Stimulated activated CD4-positive, alpha-beta T cell treated with anti-CD3 and anti-CD28 coated beads, TNF-alpha, amount 100 ng/mL, for 48 hours (primary cell): ENCODE measurements at places on chromosomes 4 and X.

DNA sequence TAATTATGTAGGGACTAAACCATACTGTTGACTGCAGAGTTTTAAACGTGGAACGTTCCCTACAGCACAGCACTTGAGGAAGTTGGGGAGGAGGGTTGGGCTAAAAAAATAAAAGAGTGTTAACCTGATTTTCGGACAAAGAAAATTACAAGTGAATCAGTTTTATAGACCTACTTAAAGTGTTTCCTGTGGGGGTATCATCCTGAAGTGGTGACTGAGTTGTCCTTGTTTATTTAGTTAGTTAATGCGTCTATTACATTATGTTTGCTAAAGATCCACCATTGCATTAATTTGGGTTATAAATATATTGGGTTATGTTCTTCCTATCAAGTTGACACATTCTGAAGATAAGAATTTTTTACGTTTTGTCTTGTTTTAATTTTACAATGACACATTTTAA, 14.7 kb downstream of the UNC5C start:
- no peak for DNase-seq

DNA sequence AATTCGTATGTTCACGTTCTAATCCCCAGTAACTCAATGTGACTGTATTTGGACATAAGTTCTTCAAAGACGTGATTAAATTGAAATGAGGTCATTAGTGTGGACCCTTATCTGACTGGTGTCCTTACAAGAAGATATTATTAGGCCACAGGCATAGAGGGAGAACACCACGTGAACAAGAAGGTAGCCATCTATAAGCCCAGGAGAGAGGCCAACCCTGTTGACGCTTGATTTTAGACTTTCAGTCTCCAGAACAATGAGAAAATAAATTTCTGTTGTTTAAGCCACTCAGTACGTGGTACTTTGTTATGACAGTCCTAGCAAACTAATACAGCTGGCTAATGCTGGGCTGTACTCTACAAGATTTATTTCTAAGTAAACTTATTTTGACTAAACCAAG, 1.5 kb upstream of the EIF1AX start:
- no peak for DNase-seq

GRCh38 chr4:59994118-59994517, 1206.0 kb upstream of the ADGRL3 start:
- no peak for DNase-seq

DNA sequence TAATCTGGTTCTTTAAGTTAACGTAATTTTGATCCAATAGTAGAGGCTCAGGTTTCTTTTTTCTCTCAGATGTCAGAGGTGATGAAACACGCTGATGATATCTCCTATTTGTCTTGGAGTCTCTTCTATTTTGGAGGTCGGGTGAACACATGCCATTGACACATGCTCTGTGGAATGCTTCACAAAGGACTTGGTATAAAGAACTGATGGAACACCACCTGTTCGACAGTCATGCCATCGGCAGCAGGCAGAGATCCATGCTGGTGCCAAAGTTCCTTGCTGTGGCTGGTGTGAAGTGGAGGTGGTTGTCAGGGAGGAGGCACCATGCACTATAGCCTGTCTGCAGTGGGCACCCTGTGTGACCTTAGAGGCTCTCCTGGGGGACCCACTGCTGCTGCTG, 94.9 kb downstream of the ATP8A1 start:
- DNase-seq, result no peak

DNA sequence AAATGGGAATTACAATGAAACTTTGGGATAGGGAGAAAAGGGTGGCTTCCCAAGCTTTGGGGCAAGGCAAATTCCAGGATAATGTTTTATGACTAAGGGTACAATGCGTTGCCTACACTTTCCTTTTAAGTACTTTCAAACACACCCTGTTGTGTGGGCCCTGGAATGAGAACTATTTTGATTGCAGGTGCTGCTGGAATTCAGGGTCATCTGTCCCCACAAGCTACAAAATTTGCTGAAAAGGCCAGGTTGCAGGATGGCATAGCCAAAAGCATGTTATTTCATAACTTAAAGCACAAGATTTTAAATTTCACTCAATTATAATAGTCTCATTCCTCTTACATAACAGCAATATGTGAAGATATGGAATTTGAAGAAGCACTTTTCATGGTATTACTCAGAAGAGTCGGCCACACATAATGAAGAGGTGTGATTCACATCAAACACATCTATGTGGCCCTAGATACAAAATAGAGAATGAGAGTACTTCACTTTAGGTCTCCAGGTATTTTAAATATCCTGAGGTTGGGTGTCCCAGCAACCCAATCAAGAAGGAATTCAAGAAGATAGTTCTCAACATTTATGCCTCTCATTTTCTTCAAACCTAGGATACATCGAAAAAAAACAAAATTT, 89.3 kb downstream of the APBB2 start:
- no peak for DNase-seq

- DNase-seq, result no peak
Measured at GRCh38 chrX:43605351-43605750, 50.7 kb upstream of the MAOA start.

DNA sequence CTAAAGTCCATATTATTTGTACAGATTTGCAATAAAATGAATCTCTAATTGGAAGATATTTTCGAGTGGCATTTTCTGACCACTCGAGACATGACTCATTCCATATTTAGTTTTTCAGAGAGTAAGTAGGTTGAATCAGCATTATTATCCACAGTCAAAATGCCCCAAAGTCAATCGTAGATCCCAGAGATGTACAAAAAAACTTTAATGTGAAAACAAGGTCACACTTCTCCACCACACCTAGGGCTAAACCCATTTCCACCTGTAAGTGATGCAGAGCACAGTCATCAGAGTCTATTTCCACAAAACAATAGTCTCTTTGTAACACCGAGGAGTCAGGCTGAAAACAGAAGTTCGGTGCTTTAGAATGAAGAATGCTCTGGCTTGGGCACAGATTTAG, 117.1 kb upstream of the TENM3 start:
- no peak for DNase-seq

DNA sequence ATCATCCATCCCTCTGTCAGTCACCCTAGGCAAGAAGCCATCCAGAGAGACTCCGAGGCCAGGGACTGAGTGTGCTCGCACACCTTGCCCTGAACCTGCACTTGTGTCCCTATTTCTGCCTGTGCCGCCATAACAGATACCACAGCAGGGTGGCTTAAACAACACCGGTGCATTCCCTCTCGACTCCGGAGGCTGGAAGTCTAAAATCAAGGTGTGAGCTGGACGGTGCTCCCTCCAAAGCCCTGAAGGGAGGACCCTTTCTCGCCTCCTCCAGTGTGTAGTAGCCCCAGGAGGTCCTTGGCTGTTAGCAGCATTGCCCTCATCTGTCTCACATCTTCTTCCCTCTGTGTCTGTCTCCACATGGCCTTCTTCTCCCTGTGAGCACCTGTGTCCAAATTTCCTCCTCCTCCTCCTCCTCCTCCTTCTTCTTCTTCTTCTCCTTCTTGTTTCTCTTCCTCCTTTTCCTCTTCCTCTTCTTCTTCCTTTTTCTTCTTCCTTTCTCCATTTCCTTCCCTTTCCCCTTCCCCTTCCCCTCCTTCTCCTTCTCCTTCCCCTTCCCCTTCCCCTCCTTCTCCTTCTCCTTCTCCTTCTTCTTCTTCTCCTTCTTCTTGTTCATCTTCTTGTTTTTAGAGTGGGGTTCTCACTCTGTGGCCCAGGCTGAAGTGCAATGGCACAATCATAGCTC, 98.1 kb upstream of the ENPP6 start:
- no peak for DNase-seq

- no peak for DNase-seq
Measured at GRCh38 chr4:180913750-180914149, 1329.5 kb upstream of the TENM3 start.

- DNase-seq, result no peak
Measured at GRCh38 chrX:13014111-13015096, 30.0 kb downstream of the FAM9C start.

DNA sequence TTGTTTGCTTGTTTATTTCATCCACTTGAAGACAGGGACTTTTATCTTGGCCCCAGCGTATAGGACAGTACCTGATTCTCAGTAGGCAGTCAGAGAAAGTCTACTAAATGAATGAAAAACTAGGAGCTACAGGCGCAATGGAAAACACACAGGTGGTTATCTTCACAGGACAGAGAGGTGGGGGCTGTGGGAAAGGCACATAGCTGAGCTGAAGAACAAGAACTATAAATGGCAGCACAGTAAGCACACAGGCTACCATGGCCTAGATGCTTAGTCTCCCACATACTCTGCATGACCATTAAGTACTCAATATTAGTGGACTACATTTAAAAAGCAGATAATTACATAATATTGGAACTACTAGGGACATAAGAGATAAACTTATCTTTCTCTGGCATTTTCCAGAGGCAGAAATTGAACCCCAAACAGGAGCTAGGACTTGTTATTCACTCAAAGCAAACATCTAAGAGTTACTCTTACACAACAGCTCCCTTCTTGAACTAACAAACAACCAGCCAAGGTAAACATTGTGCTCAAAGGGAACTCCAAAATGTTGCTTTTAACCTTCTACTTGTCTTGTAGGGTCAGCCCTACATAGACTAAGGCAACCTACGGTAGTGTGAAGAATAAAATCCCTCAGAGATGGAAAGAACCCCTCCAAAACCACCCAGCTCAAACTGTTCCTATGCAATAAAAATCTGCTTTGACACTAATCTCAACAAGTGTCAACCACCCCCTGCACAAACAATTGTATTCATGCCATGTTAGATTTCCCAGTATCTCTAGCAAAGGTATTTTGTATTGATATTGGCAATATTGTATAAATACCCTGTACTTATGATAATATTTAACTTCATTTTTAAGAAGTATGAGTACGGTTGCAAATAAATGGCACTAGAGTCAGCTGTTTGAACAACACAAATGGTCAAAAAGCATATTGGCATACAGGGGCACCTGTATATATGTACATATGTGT, 593.6 kb downstream of the KLHL13 start:
- no peak for DNase-seq

DNA sequence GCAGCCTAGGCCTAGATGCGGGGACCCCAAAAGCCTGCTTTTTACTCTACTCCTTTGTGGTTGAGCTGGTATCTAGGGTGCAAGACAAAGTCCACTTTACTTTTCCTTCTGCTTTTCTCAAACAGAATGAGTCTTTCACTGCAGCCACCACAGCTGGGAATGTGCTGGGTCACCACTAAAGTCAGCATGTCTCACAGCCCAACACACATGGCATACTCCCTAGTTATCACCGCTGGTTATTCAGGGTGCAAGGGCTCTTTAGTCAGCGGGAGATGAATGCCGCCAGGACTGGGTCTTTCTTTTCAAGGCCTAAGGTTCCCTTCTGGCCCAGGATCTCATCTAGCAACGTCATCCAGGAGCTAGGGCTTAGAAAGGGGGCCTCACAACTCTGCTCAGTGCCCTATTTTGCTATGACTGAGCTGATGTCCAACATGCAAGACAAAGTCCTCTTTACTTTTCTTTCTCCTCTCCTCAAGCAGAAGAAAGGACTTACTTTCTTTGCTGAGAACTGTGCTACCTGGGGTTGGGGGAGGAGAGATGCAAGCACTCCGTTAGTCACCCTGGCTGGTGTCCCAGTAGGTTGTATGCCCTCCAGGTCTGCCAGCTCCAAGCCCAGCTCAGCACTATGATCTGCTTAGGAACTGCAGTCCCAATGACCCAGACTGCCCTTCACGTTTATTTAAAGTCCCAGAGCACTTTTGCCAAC, 22.9 kb upstream of the STPG2 start:
- DNase-seq, result no peak

DNA sequence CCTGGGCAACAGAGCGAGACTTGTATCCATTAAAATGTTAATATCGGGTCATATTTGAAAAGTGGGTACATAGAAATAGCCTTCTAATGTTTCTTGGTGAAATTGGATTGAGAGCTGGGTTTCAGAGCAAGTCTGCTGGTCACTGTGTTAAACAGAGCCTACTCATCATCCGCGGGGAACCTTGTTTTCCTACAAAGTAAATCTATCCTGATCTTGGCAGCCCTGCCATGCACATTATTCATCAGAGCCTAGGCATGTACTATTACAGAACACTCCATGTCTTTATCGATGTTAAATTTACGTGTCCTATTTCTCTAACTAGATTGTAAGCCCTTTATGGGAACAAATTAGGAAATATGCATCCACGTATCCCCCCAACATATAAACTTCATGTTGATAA, 18.7 kb downstream of the SETD7 start:
- DNase-seq, result no peak

DNA sequence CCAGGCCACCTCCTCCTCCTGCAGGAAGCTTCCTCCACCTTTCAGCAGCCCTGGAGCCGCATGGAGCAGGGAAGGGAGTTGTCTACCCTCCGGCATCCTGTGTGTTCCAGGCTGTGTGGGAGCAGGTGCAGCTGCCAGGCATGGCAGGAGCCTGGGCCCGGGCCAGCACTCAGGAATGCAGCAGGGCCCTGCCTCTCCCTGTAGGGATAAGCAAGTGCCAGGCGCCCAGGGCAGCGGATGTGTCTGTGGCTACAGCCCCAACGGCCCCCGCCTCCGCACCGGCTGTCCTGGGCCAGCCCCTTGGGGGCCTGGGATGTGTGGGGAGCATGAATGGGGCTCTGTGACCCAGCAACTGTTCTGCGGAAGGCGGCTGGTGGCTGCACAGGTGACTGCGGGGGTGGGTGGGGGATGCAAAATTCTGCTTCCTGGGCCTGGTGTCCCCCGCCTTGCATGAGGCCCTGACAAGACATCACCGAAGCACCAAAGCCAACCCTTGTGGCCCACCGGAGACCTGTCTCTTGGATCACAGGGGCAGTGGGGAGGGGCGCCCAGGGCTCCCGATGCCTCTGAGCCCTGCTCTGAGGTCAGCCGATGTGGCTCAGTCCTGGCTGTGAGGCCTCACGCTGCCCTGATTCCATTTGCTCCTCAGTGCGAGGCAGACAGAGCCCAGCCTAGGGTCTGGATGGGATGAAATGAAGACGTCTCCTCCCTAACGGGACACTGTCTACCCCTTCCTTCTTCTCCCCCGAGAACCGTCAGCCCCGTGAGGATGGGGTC, 1.4 kb upstream of the DOK7 start:
- no peak for DNase-seq

DNA sequence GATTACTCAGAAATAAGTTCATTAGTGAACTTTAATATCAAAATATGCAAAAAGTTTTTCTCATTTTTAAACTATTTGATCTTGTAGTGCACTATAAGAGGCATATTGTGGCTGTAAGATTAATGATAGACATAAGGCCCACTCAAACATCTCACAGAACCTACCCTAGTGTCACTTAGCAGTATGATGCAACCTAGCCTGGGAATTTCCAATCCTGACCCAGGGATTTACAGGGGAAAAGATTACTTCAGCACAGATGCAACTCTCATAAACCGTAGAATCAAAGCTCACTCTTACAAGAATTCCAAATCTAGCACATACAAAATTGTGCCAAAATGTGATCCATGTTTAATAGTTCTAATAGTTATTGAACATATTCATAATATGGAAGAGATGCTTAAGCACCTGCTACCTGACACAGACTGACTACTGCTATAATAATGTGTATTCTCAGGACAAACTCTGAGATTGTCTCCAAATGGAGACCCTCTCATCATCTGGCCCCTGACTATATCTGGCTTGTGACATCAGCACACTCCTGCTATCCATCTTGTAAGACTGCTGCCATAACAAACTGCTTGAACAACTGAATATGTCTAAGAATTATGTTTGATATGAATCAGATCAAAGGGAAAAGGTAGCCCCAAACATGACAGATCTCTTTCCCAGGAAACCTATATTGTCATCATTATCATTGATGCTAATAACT, 271.9 kb downstream of the PABPC4L start:
- no peak for DNase-seq

GRCh38 chr4:72489267-72489666, 79.8 kb downstream of the ADAMTS3 start:
- DNase-seq, result no peak

- DNase-seq, result no peak
Measured at GRCh38 chr4:23614284-23614892, 275.5 kb downstream of the PPARGC1A start.
